ENCODE measurements at places on chromosomes 7 and 10.
A peak's percentile ranks its signal among the peaks of the same experiment; 100 is the strongest.

DNA sequence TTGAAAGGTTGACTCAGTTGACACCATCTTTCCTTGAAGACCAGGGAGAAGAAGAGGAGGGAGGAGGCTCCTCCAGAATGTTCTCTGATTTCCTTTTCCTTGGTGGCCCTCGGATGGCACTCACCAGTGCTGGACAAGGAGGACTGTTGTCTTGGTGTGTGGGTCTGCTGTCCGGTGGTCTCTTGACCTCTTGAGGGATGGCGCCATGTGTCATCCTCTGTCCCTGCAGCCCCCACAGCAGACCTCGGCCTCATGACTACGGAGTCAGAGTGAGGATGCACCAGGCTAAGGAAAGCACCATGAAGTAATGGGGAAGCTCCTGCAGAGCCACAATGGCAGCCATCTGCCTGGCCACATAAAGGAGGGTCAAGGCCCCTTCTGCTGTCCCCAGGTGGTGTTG, 475.0 kb downstream of the GLRX3 start:
- DNase-seq = no peak

GRCh38 chr10:97157578-97158095, 28.1 kb downstream of the SLIT1 start:
- DNase-seq = no peak

DNA sequence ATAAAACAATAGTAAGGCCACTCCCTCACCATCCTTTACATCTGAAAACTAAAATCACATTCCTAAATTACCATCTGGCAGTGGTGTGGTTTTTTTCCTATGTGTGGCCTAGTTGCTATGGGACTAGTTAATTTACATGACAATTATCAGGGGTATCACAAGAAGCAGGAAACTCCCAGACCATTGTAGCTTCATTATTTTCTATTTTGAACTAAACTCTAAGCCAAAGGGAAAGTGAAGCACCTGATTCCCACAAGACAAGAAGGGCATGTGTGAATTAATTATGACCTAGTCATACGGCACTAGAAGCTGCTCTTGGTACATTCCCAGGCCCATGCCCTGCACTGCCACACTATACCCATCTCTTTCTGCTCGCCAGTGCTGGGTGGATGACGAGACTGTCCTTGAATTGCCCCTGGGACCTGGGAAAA, 103.4 kb downstream of the ATXN7L1 start:
- no peak for DNase-seq

DNA sequence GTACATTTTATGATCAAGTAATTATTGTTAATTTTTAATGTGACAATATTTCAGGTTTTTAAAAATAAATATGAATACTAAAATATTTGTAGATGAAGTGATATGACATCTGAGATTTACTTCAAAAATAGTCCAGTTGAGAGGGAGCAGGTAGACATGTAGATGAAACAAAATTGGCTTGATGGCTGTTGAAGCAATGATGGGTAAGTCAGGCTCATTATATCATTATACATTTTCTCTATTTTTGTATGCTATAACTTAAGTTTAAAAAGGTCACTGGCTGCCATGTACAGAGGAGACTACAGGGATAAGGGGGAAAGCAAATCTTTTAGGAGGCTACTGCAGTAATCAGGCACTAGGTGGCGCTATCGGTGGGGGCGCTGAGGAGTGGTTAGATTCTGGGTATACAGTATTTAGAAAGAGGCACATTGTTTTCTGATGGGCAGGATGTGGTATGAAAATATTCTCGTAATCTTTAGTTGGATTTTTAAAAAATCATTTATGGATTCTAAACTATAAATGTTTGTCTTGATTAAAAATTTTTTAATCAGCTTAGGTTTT, 189.8 kb upstream of the IMMP2L start:
- DNase-seq = peak; percentile 77

GRCh38 chr7:128164061-128164954, 76.8 kb upstream of the LEP start:
- no peak for DNase-seq

- DNase-seq = no peak
These were observed 13.2 kb upstream of the PLCE1 start for GRCh38 chr10:93980486-93980885.

DNA sequence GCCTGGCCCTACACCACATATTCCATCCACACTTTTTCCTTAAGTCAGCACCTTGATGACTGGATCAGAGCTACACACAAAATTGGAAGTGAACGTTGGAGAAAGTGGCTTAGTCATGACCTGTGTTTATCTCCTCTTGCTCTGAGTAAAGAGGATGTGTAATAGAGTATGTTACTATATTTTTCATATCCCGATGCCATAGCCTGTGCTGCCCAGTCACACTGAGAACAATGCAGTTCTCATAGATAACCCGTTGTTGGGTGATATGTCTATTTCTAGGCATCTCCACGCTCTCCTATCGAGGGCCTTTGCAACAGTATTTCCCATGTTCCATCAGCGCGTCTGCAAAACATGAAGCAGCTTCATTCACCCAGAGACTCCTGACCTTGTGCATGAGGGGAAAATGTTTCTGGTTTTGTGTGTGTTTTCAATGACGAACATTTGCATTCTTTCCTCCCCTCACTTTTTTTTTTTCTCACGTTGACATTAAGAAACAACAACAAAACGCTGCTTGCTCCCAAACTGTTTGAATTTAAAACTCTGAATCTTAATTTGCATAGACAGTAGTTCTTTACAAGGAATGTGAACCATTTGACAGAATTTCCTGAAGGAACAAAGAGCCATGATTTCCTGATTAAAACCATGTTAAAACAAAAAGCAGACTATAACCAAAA, 43.4 kb downstream of the GRK5 start:
- DNase-seq = no peak

GRCh38 chr7:55440040-55440690, 75.0 kb downstream of the LANCL2 start:
- no peak for DNase-seq

DNA sequence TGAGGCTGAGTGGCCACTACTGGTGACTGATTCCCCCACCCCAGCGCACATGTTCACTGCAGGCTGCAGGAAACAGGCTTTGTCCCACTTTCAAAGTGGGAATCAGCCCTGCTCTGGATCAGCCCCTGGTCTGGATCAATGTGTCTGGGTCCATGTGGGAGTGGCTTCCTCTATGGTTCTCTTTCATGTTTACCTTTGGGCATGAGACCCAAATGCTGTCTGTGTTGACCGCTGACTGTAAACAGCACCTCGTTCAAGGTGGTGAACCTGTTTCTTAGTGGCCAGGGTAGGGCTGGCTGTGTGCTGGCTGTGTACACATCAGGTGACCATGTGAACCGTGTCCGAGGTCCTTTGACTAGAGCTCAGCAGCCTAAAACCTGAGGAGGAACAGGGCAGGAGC, 121.8 kb downstream of the CAMK1D start:
- DNase-seq = no peak

GRCh38 chr10:52313256-52313932, 687 bp upstream of the DKK1 start:
- DNase-seq = no peak

DNA sequence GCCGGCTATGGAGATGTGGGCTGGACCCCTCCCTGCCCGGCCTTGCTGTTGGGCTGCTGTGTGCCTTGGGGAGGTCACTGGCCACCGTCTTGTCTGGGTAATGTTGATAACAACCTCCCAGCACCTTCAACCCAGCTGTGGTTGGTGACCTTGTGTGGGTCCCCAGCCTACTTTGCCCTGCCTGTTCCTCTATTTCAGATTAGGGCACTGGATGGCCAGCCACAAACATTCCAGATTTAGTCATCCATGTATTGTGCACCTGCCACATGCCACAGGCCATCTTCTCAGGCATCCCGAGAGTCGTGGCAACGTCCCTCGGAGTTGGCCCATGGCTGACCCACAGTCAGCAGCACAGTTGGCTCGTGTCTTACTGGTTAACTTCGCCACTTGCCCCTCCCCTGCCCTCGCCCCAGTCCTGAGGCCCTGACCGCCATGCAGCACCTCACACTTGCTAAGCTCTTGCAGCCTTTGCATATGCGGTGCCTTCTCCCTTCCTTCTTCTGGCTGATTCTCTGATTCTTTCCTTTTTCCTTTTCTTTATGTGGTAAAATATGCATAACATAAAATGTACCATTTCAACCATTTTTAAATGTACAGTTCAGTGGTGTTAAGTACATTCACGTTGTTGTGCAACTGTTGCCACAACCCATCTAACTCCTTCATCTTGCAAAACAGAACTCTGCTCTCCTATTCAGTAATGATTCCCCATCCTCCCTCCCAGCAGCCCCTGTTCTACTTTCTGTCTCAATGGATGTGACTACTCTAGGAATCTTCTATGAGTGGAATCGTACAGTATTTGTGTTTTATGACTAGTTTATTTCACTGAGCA, 60.6 kb downstream of the PRF1 start:
- no peak for DNase-seq

DNA sequence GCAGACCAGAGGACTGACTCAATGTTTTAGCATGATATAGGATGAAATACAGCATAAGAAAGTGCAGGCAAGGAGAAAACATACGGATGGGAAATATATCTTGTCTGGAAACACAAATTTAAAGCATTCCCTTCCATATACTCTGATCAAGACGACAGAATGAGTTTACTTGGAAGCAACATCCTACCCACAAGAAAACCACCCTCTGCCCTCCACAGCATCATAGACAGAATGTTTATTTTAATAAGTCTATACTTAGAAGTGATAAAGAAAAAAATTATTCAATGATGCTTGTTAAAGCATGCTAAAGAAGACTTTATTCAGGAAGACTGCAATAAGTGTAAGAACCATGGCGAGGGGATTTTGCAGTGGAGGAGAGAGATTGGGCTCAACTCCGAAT, 32.4 kb upstream of the HIBADH start:
- DNase-seq = no peak

DNA sequence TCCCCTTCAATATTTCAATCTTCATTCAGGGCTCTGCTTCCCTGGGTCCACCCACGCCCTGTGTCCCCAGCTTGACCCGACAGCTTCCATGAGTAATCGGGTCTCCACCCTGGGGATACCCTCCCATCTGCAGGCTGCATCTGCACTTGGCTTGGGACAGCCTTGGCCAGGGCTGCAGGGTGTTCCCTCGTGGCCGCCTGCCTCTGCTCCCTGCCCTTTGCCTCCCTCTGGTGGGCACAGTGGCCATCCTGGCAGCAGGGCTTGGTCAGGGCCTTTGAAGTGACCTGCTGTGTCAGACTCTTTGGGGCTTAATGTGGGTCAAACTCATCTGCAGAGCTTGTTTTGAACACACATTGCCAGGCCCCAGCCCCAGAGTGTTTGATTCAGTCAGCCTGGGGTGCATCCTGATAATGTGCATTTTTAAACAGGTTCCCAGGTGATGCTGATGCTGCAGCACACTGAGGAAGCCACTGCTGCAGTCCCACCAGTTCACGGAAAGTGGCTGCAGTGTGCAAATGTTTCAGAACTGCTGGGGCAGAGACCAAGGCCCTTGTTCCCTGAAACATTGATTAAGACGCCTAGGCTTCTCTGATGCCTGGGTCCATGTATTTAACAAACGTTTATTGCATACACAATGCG, 80.7 kb upstream of the SEC61G start:
- peak; percentile 83 for DNase-seq

DNA sequence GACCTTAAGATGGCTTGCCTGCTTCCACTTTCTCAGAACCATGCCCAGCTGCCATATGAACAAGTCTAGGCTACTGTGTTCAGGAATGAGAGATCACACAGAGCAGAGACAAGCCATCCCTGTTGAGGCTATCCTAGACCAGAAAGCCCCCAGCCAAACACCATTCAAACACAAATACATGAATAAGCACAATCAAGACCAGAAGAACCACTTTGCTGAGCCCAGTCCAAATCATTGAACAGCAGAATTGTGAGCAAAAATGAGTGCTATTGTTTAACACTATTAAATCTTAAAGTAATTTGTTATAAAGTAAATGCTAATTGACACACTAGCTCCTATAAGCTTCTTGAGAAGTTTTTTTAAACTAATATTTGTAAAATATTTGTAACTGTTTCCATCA, 79.0 kb upstream of the LYZL1 start:
- DNase-seq = no peak

DNA sequence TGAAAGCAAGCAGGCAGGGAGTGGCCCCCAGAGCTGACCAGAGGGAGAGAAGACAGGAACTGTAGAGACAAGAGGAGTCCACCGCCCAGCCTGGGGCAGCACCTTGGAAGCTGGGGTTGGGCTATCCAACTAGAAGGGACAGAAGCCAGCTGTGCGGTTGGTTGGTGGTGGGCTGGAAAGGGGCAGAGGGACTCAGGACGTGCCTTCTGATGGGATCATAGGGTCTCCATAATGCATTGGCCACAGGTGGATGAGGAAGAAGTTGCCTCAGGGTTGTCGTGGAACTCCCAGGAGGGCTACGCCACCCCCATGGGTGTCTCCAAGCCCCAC, 114.0 kb upstream of the RET start:
- DNase-seq = no peak

DNA sequence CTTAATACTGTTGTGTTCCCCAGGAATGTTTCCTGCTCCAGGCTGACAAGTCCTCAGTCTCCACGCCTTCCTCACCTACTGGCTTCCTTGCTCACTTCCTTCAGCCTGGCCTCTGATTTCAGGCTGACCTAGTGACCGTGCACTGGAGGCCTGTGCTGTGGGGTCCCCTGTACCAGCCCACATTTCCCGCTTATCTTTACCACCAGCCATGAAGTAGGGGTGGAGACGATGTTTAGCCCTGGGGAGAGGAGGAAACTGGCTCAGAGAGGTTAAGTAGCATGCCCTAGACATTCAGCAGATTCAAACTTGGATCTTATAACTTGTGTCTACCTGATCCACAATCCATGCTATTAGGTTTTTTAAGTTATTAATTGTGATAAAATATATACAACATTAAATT, 4.8 kb upstream of the ZNF488 start:
- DNase-seq = no peak

DNA sequence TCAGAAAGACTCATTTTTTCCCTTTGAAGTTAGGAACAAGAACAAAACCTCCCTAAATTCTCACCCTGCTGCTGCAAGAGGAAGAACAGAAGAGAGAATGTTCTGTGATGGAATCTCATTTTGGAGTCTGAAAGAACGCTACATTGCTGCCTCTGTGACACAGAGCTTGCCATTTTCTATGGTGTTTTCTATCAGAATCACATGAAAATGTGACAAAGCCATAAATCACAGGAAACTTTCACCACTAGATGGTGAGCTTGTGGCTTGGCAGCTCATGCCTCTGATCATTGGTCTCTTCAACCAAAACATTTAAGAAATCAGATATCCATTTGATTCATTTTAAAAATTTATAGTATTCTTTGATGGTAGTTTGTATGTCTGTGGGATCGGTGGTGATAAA, 82.9 kb downstream of the CADPS2 start:
- no peak for DNase-seq

DNA sequence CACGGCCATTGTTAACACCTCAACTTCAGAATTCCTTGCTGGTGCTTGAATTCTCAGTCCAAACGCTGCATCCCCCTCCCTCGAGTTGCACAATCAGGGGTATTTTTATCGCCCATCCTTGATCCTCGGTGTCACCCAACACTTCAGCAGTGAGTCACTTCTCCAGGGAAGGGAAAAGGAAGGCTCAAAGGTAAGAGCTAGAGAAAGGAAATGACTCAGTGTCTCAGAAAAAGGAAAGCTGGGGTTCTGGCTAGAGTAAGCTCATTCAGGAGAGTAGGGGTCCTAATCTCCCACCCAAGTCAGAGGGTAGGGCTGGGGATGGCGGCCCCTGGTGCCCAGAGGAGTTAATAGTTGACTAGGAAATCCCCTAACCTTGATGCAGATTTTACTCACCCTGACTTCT, 39.8 kb upstream of the TRIM8 start:
- no peak for DNase-seq

- no peak for DNase-seq
These were observed 571.1 kb downstream of the IPMK start for GRCh38 chr10:57696641-57697040.

GRCh38 chr10:306675-307185, 171.5 kb downstream of the ZMYND11 start:
- DNase-seq = peak; percentile 30

All from BE2C (cell line).